Memory B cell (primary cell): ENCODE measurements at places on chromosomes 7 and 10.

DNA sequence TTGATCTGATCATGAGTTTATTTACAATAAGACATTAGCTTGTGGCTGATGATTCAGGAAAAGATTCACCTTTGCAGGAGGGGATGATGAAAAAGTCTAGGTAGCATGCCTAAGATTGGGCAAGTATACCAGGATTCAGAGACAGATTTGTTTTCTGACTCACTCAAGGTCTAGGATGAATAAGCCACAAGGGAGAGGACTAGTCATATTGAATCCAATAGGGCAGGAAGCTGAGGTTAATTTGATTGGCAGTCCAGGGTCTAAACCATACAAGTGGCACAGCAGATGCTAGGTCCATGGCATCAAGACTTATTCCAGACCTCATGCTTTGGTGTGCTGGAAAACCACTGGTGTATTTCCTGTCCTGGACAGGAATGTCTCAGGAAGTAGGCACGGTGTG, 1133.4 kb downstream of the XPNPEP1 start:
- no peak for DNase-seq

GRCh38 chr7:5450549-5451327, 27.1 kb upstream of the TNRC18 start:
- DNase-seq = no peak

GRCh38 chr7:44183386-44183785, 5.9 kb downstream of the GCK start:
- no peak for DNase-seq

DNA sequence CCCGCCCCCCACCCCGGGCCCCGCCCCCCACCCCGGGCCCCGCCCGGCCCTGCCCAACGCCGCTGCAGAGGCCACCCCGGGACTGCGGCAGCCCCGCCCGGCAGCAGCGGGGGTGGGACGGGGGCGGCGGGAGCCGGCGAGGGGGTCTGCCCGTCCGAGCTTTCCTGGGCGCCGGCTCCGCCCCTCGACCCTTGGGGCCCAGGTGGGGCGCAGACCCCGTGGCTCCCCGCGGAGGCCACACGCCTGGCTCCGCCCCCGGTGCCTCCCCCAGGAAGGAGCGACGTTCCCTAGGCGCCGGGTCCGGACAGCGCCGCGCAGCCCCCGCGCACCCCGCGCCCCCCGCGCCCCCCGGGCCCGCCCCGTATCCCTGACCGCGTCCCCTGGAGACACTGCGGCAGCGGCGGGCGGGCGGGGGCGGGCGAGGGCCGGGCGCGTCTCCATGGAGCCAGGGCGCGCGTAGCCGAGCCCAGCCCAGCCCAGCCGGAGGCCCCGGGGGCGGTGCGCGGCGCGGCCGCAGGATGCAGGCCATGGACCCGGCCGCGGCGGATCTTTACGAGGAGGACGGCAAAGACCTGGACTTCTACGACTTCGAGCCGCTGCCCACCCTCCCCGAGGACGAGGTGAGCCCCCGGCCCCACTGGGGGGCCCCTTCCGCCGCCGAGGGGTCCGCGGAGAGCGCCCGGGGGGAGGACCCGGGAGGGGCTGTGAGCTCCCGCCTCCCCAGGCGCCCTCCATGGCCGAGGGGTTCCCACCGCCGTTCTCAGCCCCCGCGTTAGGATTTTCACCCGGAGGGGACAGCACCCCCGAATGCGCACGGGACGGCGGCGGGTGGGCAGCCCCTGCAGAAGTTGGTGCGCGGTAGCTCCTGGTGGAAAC, at the start of gene KNDC1:
Gene KNDC1, plus strand, starts transcription at position 270 of the 876 bp plus-strand sequence. Its CDS starts 249 bp downstream, at position 519.
- DNase-seq = peak; percentile 5

DNA sequence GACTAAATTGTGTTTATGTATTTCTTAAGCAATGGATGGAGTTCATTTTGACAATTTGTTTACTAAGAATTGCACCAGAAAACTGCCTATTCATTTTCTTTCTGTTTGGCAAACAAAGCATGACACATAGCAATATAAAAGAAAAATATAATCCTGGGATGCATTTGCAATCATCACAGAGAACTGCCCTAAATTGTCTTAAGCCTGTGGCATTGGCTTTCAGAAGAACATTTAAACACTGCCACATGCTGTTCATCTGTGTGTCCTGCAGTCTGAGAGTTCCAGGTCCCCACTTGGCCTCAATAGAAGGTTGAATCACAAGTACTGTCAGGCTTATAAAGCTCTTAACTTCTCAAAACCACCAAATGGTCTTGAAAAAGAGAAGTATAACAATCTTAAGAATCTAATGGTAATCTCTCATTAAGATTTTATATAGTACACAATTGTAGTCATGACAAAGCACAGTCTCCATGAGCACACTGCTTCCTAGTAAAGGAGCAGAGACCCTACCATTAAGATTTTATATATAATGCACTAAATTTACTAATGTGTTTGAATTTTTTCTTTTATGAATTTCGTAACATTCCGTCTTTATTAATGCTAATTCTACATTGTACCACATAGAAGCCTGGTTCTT, 29.9 kb downstream of the RNLS start:
- peak; percentile 48 for DNase-seq
